ENCODE measurements at places on chromosomes 13 and 19.

- no peak for DNase-seq
Measured at GRCh38 chr13:102152790-102153189, 249.1 kb downstream of the FGF14 start.

- no peak for DNase-seq
Measured at GRCh38 chr13:112877066-112877465, 91.9 kb upstream of the MCF2L start.

GRCh38 chr13:69204620-69205019 is 903.0 kb upstream of the ATXN8OS start:
- DNase-seq, result no peak

- peak; percentile 54 for DNase-seq
Measured at GRCh38 chr19:48674921-48675824, 2.4 kb upstream of the NTN5 start.

GRCh38 chr19:51777570-51778462 is 16.8 kb downstream of the FPR2 start:
- DNase-seq, result no peak

- no peak for DNase-seq
Measured at GRCh38 chr19:2049741-2050348, 1.2 kb downstream of the MKNK2 start.

DNA sequence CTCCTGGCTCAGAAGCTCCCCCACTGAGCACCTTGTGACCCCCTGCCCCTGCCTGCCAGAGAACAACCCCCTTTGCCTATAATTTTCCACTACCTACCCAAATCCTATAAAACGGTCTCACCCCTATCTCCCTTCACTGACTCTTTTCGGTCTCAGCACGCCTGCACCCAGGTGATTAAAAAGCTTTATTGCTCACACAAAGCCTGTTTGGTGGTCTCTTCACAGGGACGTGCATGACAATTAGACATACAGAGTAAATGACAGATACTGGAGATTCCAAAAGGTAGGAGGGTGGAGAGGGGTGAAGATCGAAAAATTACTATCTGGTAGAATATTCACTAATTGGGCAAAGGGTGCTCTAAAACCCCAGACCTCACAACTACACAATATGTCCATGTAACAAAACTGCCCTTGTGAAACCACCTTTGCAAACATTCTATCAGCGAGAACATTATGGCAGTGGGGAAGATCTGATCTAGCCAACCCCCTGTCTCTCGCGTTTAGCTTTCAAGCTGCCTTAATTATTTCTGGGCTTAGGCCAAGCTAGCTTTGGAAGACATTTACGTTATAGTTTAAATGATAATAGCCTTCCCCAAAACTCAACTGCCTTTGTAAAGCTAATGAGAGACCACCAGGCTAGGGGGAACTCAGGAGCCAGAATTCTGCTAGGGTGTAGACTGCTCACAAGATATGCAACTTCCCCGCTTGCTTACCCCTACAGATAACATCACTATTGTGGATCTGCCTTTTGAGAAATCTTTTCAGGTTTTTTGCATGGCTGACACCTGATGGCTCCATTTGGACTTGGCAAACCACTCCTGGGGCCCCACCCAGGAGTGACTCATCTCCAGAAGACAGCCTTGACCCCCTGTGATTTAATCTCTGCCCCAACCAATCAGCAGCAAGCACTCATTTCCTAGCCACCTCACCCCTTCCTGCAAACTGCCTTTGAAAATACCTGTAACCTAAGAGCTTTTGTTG is 1534.0 kb upstream of the SPRY2 start:
- DNase-seq, result no peak

DNA sequence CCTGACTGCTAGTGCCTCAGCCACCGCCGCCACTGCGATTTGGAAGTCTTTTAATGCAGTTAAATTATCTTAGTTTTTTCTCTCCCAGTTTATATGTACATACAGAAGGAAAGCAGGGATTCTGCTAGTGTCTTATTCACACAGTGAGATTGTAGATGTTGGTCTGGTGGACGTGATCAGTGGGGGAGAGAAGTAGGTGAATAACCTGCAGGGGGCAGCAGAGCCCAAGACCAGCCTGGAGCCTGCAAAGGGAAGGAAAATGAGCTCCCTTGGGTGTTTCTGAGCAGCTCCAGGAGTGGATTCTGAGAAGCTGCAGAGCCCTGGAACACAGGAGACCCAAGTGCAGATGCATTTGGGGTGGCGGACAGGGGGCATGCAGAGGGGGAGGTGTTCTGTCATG is 26.3 kb downstream of the ZNF844 start:
- peak; percentile 26 for DNase-seq

DNA sequence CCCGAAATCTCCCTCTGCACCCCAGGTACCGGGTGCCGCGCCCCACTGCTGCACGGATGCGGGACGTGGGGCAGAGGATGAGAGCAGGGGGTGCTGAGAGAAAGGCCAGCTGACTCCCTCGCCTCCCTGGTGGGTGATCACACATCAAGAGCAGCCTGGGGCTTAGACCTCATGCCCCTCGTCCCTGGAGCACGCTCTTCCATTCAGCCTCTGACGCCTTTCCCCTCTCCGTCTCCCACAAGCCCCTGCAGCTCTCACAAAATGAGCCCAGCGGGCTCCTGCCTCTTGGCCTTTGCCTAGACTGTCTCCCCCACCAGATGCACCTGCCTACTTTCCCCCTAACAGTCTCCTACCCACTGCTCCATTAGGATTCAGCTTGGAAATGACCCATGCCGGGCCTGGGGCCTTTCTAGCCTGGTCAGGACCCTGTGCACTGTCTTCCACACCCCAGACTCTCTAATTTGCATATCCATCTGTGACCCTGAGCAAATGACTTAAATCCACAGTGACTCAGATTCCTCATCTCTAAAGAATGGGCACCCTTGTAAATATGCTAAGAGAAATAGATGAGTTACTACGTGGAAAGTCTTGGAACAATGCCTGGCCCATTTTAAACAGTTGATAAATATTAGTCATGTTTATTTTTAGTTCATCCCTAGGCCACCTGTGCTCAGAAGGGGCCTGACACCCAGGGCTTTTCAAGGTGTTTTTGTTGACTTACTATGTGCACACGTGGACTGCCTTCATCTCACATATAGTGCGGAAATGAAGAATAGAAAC is 582 bp upstream of the PTPRH start:
- no peak for DNase-seq

GRCh38 chr13:77299587-77299986 is 27.3 kb downstream of the MYCBP2 start:
- DNase-seq, result no peak

DNA sequence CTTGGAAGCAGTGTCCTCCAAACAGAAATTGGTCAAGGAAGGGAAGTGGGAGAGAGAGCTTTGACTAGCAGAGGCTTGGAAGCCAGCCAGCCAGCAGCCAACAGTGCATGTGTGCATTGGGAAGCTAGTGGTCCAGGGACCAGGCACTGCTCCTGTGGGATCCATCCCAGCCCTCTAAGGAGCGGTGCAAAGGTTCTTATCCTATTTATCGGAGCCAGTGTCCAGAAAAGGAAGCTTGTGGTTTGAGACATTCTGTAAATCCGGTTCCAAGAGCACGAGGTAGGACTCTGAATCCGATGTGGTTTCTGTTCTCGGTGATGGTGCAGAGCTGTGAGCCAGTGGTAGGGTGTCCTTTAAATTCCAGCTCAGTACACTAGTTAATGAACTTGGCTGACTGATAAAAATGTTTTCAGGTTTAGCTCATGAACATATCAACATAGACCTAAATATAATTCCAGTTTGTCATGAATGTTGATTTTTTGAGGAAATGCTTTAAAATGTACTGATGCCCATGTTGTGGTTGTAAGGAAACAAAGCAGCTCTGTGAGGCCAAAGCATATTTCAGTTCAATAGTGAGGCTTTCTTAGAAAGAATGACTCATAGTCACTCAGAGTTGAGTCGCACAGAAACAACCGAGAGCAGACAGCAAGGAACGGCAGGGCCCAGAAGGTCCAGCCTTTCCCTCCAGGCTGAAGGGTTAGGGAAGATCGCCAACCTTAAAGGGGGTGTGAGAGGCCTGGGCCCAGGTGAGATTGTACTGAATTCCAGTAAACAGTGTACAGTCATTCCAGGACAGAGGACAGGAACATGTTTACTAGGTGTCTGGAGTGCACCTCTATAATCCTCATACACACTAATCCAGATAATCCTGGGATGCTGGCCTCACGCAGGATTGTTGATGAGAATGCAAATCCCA is 21.5 kb upstream of the GARRE1 start:
- DNase-seq, result no peak

GRCh38 chr13:87376081-87376480 is 295.1 kb upstream of the SLITRK5 start:
- no peak for DNase-seq

GRCh38 chr13:70424428-70424827 is 316.2 kb upstream of the KLHL1 start:
- DNase-seq, result no peak

GRCh38 chr13:113553511-113554332 is 30.8 kb upstream of the TFDP1 start:
- DNase-seq, result no peak

DNA sequence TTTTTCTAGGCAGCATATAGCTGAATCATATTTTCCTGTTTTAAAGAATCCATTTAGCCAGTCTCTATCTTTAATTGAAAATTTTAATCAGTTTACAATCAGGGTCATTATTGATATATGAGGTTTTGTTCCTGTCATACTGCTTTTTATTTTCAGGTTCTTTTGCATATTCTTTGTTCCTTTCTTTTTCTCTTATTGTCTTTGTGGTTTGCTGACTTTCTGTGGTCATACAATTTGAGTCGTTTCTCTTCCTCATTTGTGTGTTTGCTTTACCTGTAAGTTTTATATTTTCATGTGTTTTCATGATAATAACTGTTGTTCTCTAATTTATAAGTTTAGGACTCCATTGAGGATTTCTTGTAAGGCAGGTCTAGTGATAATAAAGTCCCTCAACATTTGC is 812.6 kb downstream of the DACH1 start:
- no peak for DNase-seq

DNA sequence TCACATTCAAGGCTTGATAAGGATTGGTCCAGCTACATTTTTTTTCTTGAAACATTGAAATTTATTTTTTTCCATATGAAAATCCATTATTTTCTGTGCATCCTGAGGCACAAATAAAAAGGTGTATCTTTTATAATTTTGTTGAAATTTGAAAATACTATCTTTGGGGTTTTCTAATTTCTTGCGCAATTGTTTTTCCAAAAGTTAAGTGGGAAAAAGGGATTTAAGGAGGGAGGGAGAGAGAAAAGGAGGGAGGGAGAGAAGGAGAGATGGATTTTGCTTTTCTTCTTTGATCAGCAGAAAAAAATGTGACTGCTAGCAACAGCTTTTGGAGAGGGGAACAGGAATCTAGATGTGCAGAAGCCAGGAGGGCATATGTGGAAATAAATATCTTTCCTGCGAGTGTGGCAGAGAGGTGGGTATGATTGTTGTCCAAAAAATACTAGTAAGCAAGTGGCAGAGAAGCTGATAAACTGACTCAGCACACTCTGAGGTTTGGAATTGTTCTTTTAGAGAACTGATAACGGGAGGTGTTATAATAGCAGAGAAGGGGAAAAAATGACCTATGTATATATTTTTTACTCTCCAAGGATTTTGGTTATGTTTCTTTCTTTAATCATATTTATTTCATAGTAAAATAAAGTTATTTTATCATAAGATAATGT is 61.2 kb upstream of the EDNRB start:
- DNase-seq, result no peak

DNA sequence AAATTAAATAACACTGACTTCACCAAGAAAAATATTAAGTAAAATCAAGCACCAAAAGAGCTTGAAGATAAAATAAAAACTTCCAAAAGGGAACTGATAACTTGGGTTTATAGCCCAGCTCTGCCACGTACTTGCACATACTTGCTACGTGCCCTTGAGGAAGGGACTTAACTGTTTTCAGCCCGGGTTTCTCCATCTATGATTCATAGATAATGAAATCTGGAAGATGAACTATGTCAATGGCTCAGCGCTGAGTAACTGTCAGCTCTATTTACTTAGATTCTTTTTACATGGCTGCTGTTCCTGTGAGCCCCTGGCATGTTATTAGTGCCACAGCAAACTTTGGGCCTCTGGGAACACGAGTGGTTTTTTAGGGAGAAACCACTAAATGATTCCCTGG is 9.6 kb upstream of the ZC3H13 start:
- no peak for DNase-seq

GRCh38 chr19:16096280-16096855 is 15.3 kb upstream of the RAB8A start:
- DNase-seq, result no peak

DNA sequence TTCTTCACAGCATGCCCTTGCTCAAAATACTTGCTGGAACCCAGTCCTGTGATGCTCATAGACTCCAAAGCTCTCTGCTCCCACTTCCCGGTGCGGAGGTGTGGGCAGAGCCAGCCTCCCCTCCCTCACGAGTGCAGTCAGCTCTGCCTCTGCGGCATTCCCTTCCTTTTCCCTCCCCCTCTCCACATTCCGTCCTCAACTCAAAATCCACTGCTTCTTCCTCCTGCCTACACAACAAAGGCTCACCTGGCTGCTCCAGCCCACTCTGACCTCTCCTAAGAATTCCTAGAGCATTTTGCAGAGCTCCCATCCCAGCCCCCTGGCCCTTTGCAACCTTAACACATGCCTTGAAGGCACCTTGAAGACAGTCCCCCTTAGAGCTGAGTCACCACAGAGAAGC is 527.9 kb downstream of the MYO16 start:
- no peak for DNase-seq

GRCh38 chr13:48576448-48577010 is 43.6 kb upstream of the RCBTB2 start:
- no peak for DNase-seq

GRCh38 chr19:2546128-2547032 is 70.5 kb downstream of the GADD45B start:
- DNase-seq, result no peak

GRCh38 chr13:37775871-37776270 is 93.7 kb downstream of the TRPC4 start:
- DNase-seq, result no peak

- DNase-seq, result no peak
Measured at GRCh38 chr19:44539236-44539826, 9.9 kb upstream of the CEACAM20 start.

- no peak for DNase-seq
Measured at GRCh38 chr19:1169921-1170885, 3.9 kb downstream of the SBNO2 start.

- DNase-seq, result no peak
Measured at GRCh38 chr19:43694553-43694952, 21.3 kb upstream of the IRGC start.

GRCh38 chr19:42267644-42268141 is 1.4 kb upstream of the CIC start:
- DNase-seq, result no peak

GRCh38 chr13:39561971-39562370 is 41.0 kb downstream of the LHFPL6 start:
- DNase-seq, result no peak

GRCh38 chr13:113365583-113365970 is 1.6 kb upstream of the GRTP1 start:
- DNase-seq, result no peak

DNA sequence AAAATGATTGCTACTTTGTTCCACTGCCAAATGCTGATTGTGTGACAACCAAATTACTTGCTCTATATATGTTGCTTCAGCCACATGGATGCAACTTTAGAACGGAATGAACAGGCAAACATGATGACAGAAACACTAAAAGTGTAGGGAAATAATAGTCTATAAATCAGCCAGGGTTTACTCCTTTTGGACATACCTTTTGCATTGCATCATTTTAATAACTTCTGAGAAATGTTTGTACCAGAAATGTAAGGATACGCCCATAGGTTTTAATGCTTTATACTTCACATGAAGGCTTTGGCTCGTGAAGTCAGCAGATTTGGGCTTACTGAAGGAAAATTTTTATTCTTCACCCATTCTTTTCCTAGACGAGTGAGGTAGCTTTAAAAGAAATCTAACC is 141.0 kb downstream of the POSTN start:
- DNase-seq, result no peak
